Liver (tissue), 10 donors: ENCODE measurements at places on chromosomes 11 and 22. TPM values are rescaled to one million over a fixed set of nuclear protein-coding genes. Genes with fewer than 3 reads are reported as not detected.

The CLMP gene
- 0.12 TPM for polyA plus RNA-seq

- H3K36me3 ChIP-seq: no peaks in the 10 kb centered on the region
- DNase-seq: no peak
- H3K4me1 ChIP-seq: no peaks in the 10 kb centered on the region
- H3K4me3 ChIP-seq: no peak overlapping the region
- no peaks in the 10 kb centered on the region for H3K27me3 ChIP-seq
Measured at GRCh38 chr11:97815667-97816066, 1205.1 kb upstream of the CNTN5 start.

- no peak overlapping the region for H3K27ac ChIP-seq
- no peaks in the 10 kb centered on the region for H3K4me1 ChIP-seq
- DNase-seq: peak; percentile 58
- H3K4me3 ChIP-seq: no peak overlapping the region
Measured at GRCh38 chr11:116454020-116454645, 318.7 kb downstream of the BUD13 start.

The LRRC32 gene
- 15.4 TPM for polyA plus RNA-seq

The PIH1D2 gene
- 0.52 TPM for polyA plus RNA-seq

GRCh38 chr11:66418986-66419308 is 1.9 kb upstream of the NPAS4 start:
- no peaks in the 10 kb centered on the region for H3K4me1 ChIP-seq
- DNase-seq: no peak
- H3K27ac ChIP-seq: no peak overlapping the region
- no peak overlapping the region for H3K4me3 ChIP-seq
- peaks cover 6% of the 10 kb centered on the region for H3K27me3 ChIP-seq

The IGLL5 gene
- 5.0 TPM for polyA plus RNA-seq

DNA sequence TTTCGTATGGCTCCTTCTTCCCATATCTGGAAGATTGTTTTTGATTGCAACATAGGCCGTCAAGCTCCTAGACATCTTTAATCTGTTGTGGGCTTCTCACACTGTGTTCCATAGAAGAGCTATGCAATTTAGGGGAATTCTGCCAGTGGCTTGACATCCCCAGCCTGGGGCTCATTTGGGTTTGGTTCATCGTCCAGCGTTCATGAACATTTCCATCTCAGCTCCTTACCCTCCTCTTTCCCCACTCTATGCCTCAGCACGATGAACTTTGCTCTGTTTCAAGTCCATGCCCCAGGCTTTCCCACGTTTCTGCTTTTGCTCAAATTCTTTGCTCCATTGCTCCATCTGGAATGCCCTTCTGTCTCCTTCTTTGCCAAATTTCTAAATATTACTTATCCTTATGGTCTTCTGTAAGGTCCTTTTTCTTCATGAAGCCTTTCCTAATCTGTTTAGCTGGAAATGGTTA is 26.1 kb upstream of the CLMP start:
- no peak overlapping the region for H3K27ac ChIP-seq
- H3K4me3 ChIP-seq: no peak overlapping the region
- no peak for DNase-seq
- H3K27me3 ChIP-seq: peaks cover 2% of the 10 kb centered on the region
- no peaks in the 10 kb centered on the region for H3K4me1 ChIP-seq

The GTSE1 gene
- polyA plus RNA-seq: 0.38 TPM

DNA sequence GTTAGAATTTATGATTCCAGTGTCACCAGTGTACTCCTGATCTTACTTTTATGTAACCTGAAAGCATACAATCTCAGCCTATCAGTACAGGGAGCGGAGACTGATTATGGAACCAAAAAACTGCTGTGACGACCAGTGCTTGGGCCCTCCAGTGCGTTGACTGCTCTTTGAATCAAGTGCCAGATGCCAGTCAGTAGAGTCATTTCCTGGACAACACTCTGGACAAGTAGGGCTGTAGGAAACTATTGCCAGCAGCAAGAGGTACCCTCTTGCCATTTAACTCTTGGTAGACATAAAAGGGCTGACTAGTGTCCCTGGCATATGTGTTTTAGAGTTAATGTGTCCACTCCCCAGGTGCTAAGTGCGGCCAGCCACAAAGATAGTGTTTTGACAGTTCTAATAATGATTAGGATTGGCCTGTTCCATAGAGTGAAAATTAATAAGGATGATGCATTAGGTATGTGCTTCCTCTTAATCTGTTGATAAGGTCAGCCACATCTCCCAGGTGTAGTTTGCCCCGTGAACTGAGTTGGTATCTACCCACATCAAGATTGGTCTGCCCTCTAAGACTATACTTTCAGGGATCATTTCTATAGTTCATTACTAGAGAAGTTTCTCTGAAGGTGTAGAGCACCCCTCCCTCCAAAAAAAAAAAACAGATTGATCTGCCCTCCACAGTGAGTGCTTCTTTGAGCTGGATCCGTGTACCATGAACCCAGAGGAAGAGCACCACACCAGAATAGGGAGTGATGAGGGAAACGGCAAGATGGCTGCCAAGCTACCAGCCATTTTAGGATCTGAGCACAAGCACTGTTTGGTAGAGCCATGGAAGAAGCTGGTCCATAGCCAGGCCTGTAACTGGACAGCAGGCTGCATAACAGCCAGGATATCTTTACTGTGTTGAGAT is 20.7 kb upstream of the AIFM3 start:
- peaks cover 52% of the 10 kb centered on the region for H3K4me1 ChIP-seq
- H3K36me3 ChIP-seq: peaks cover 1% of the 10 kb centered on the region
- DNase-seq: no peak

The PTPRCAP gene
- polyA plus RNA-seq: 2.9 TPM

The SGSM1 gene
- polyA plus RNA-seq: 0.08 TPM

The LRRC10B gene
- polyA plus RNA-seq: not detected

GRCh38 chr11:1549338-1550330 is 22.4 kb downstream of the DUSP8 start:
- peaks cover 6% of the 10 kb centered on the region for H3K4me1 ChIP-seq
- no peaks in the 10 kb centered on the region for H3K36me3 ChIP-seq
- H3K27me3 ChIP-seq: no peaks in the 10 kb centered on the region
- no peak overlapping the region for H3K27ac ChIP-seq
- H3K4me3 ChIP-seq: no peak overlapping the region
- no peak for DNase-seq

- H3K27ac ChIP-seq: no peak overlapping the region
- DNase-seq: no peak
- H3K36me3 ChIP-seq: no peaks in the 10 kb centered on the region
Measured at GRCh38 chr11:72958791-72959190, 144.6 kb downstream of the ATG16L2 start.

The OR2AG1 gene
- polyA plus RNA-seq: not detected

The PRR33 gene
- not detected for polyA plus RNA-seq

GRCh38 chr11:11320825-11321224 is 32.2 kb downstream of the CSNK2A3 start:
- no peak overlapping the region for H3K27ac ChIP-seq
- no peaks in the 10 kb centered on the region for H3K27me3 ChIP-seq
- H3K36me3 ChIP-seq: no peaks in the 10 kb centered on the region
- no peak overlapping the region for H3K4me3 ChIP-seq
- DNase-seq: no peak
- H3K4me1 ChIP-seq: no peaks in the 10 kb centered on the region

DNA sequence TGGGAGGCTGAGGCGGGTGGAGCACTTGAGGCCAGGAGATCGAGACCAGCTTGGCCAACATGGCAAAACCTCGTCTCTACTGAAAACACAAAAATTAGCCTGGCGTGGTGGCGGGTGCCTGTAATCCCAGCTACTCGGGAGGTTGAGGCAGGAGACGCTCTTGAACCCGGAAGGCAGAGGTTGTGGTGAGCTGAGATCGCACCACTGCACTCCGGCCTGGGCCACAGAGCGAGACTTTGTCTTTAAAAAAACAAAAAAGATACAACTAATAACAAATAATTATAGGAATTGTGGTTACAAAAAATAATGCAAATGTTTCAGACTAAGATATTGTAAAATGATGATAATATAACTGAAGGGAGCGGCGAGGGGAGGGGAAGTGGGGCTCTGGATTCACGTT is 90.3 kb upstream of the RTL6 start:
- H3K4me1 ChIP-seq: no peaks in the 10 kb centered on the region
- no peaks in the 10 kb centered on the region for H3K36me3 ChIP-seq
- H3K27ac ChIP-seq: no peak overlapping the region
- H3K4me3 ChIP-seq: no peak overlapping the region
- H3K27me3 ChIP-seq: no peaks in the 10 kb centered on the region

The RASL10A gene
- 0.20 TPM for polyA plus RNA-seq

The PGR gene
- 0.16 TPM for polyA plus RNA-seq

- no peaks in the 10 kb centered on the region for H3K36me3 ChIP-seq
- peaks cover 5% of the 10 kb centered on the region for H3K4me1 ChIP-seq
- H3K4me3 ChIP-seq: no peak overlapping the region
Measured at GRCh38 chr11:20844630-20845029, 175.2 kb downstream of the NELL1 start.

The CSF2RB gene
- polyA plus RNA-seq: 1.6 TPM

DNA sequence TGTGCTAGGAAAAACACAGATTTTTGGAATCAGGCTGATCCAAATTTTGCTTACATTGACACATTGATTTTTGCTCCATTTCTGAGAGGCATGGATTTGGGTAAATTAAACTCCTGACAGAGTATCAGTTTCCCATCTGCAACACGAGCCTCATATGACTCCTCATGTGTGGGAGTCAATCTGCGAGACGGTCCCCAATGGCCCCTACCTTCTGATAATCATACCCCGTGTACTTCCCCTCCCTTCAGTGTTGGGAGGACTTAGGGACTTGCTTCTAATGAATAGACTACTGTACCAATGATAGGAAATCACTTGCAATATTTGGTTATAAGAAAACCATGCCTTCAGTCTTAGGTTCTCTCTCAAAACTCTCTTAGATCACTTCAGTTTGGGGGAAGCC is 302.7 kb downstream of the ETS1 start:
- DNase-seq: no peak
- H3K4me1 ChIP-seq: no peaks in the 10 kb centered on the region
- H3K36me3 ChIP-seq: no peaks in the 10 kb centered on the region

GRCh38 chr11:46671958-46672315 is 28.5 kb downstream of the ARHGAP1 start:
- H3K27ac ChIP-seq: no peak overlapping the region
- no peak overlapping the region for H3K4me3 ChIP-seq
- peaks cover 37% of the 10 kb centered on the region for H3K4me1 ChIP-seq
- no peaks in the 10 kb centered on the region for H3K27me3 ChIP-seq

DNA sequence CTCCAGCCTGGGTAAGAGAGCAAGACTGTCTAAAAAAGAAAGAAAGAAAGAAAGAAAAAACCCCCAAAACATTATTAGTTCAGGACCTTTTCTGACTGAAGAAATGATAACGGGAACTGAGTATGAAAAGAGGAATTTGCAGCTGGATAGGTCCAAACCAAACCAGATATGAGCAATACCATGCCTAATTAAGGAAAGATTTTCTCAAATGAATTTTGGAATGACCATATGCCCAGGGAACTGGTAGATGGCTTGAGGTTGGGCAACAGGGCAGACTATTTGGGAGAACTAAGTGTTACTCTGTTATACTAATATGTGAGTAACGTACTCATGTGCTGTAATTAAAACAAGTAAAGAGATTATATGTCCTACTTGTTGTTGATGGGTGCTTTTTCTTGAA is 186.1 kb downstream of the TMEM135 start:
- H3K36me3 ChIP-seq: no peaks in the 10 kb centered on the region
- no peaks in the 10 kb centered on the region for H3K27me3 ChIP-seq
- no peak for DNase-seq
- no peaks in the 10 kb centered on the region for H3K4me1 ChIP-seq

DNA sequence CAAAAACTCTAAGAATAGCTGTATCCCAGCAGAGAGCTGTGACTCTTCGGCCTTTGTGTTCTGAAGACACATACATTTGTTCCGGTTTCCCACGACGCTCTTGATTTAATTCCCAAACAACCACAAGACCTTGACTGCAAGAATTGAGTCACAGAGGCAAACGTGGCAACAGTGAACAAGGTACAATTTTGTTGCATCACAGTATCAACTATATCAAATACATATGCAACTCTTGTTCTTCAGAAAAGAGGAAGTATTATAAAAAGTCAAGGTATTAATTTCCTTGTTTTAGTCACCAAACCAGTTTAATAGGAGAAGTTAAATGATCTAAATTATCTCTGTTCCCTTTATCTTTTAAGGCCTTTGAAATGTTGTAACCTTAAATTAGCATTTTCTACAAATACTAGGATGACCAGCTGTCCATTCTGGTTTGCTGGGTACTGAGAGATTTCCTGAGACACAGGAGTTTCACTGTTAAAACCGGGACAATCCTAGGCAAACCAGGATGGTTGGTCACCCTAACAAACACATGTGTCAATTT is 11.1 kb downstream of the HPS5 start:
- peaks cover 8% of the 10 kb centered on the region for H3K36me3 ChIP-seq
- H3K27ac ChIP-seq: peak overlapping the region; percentile 26
- H3K4me3 ChIP-seq: peak overlapping the region; percentile 37
- peaks cover 3% of the 10 kb centered on the region for H3K4me1 ChIP-seq
- no peaks in the 10 kb centered on the region for H3K27me3 ChIP-seq

GRCh38 chr22:47053013-47053725 is 290.7 kb downstream of the TBC1D22A start:
- H3K27ac ChIP-seq: no peak overlapping the region
- H3K36me3 ChIP-seq: no peaks in the 10 kb centered on the region
- H3K4me3 ChIP-seq: no peak overlapping the region
- no peaks in the 10 kb centered on the region for H3K27me3 ChIP-seq

GRCh38 chr11:96156379-96156722 is 186.6 kb downstream of the MAML2 start:
- no peaks in the 10 kb centered on the region for H3K4me1 ChIP-seq
- H3K36me3 ChIP-seq: no peaks in the 10 kb centered on the region
- H3K27ac ChIP-seq: peak overlapping the region; percentile 83
- no peak overlapping the region for H3K4me3 ChIP-seq
- DNase-seq: no peak

DNA sequence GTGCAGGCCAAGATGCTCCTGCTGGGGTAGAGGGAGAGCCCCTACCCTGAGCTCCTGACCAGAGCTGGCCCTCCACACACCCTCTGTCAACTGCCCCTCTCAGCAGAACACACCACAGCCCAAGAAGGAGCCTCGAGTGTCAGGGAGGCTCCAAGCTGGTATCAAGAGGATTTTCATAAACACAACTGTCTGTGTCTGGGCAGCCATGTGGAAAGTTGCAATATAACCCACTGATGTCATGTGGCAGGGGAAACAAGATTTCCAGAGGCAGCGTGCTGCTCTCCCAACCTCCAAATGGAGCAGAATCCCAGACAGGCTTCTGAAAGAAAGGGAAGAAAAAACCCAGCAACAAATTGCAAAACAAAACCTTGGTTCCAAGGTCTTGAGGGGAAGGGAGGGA is 569.9 kb downstream of the BUD13 start:
- no peaks in the 10 kb centered on the region for H3K4me1 ChIP-seq
- no peaks in the 10 kb centered on the region for H3K36me3 ChIP-seq
- no peaks in the 10 kb centered on the region for H3K27me3 ChIP-seq
- no peak overlapping the region for H3K4me3 ChIP-seq
- DNase-seq: no peak

The PAX6 gene
- not detected for polyA plus RNA-seq

- H3K36me3 ChIP-seq: no peaks in the 10 kb centered on the region
- no peaks in the 10 kb centered on the region for H3K27me3 ChIP-seq
- no peak for DNase-seq
- no peaks in the 10 kb centered on the region for H3K4me1 ChIP-seq
- H3K4me3 ChIP-seq: no peak overlapping the region
Measured at GRCh38 chr11:70547821-70548670, 149.7 kb downstream of the CTTN start.

The RIMBP3B gene
- polyA plus RNA-seq: 0.01 TPM
